ENCODE measurements at places on chromosomes 4 and X.

DNA sequence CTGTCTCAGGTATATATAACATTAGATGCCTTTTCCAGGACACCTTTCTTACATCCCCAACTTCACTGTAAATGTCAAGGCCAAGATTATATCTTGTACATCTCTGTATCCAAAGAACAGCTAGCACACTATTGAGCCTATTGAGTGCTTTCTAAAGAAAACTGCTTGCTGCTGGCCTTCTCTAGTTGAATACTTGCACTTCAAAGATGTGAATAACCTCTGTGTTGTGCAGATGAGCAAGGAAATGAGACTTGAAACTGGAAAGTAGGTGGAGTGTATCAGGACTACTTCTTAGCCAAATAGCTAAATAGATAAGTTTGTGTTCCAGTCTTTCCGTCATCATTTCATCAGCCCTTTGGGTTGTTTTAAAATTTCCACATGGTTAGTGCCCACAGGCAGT is 704.4 kb upstream of the AMOT start:
- no peak for DNase-seq

GRCh38 chrX:26848511-26848910 is 614.6 kb downstream of the PPP4R3C start:
- no peak for DNase-seq

DNA sequence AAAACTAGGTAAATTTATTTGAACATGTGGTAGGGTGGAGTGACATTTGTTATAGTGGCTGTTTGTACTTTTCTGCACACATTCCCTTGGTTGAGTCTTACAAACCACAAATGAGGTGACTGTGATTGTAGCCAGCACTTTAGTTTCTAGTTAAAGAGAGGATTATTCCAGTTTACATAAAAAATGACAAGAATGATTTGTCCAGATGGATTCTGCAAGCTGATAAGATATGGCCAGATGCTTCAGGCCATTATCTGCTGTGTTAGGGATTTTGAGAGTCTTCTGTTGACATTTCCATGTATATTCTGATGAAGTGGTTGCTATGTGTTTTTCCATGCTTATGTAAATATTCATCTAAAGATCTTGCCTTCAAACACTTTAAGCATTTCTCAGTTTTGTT is 31.0 kb upstream of the PDE5A start:
- no peak for DNase-seq

GRCh38 chr4:140355288-140355687 is 18.2 kb upstream of the SCOC start:
- DNase-seq, result no peak

DNA sequence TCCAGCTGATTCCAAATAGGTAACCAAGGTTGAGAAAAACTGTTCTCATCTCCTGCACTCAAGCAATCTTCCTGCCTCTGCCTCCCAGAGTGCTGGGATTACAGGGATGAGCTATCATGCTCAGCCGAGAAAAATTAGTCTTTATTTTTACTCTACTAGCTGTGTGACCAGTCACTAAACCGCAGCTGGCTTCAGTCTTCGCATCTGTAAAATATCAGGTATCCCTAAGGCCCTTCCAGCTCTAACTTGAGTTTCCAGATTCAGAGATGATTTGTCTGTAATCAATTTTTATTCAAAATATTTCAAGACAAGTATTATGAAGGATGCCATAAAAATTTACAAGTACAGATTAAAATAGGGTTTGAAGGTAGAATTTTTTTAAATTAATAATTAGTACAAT is 3.5 kb downstream of the ADH6 start:
- DNase-seq, result no peak

DNA sequence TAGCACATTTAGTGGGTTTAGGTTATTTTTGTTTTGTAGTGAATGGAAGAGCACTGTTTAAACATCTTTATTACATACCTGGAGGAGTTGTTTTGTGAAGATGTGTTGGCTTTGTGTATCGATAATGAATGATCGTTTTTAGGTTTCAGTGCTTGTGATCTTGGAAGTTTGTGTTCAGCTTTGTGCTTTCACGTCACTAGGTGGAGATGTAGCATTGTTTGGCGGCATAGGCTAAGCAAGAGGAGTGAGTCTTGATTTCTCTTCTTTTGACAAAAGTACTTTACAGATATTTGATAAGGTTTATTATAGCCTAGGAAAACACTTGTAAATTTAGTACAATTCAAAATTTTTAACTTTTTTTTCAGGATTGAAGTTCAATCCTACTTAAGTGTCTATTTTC is 50.4 kb downstream of the PDK3 start:
- DNase-seq, result no peak

GRCh38 chr4:13126976-13127910 is 356.9 kb downstream of the RAB28 start:
- peak; percentile 2 for DNase-seq

DNA sequence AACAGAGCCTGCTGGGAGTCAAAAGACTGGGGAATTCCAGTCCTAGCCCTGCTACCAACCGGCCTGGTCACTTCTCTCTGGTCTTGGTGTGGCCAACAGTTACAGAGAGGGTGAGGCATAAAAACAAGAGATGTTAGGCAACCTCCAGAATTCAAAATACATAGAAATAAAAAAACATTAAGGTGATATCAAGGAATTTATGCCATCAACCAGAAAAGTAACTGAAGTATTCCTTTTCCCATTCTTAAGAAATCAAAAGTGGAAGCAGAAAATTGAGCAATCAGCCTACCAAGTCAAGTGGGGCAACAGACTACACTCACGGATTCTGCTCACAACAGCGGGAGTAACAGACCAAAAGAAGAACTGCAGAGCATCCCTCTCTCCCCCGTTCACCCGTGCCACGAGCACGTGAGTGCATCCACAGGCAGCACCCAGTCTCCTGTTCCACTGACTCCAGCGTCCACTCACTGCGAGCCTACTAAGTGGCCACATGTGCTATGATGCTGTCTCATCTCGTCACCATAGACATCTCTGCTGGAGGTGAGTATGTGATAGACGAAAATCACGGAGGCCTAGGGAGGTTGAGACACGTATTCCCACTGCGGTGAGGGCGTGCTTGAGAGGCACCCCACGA is 29.3 kb downstream of the AFAP1 start:
- no peak for DNase-seq

GRCh38 chr4:127414951-127415606 is 217.7 kb upstream of the INTU start:
- DNase-seq, result no peak

DNA sequence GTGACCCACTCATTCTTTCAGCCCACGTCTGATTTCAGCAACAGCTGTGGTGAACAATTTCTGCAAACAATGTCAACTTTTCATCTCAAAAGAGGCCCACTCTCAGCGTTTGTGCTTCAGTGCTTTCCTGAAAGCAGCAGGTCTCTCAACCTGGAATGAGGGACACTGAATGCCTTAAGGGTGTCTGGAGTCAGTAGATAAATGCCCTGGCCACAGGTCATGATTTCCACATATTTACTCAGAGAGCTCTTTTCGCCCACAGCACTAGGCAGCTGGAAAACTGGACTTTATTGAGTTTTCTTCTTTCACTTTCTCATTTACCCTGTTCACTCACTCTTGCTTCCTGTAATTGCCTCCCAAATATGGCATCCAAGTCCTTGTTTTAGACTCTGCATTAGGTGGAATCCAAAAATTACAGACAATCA is 52.8 kb downstream of the NPFFR2 start:
- DNase-seq, result no peak

DNA sequence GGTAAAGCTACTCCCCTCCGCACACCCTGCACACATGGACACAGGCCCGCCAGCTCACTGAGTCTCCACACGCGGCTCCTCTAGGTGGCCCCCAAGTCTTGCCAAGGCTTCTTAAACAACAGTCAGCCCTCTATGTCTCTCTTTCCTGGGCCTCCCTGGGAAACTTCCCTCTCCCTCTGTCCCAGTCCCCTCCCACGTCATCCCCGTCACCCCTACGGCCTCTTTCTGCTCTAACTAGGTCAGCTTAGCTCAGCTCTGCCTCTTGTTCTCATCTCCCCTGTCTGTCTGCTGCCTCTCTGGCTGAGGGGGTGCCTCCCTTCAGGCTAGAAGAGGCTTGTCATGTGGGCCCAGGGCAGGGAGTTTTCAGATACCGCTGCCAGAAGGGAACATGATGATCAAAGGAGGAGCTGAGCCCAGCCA is 38.8 kb downstream of the SEPTIN6 start:
- DNase-seq, result no peak

- DNase-seq, result no peak
Measured at GRCh38 chrX:103170216-103170615, 44.7 kb upstream of the BEX4 start.

- no peak for DNase-seq
Measured at GRCh38 chr4:675036-675882, 917 bp downstream of the MYL5 start.

Measured in NCI-H524 treated with DMSO at 0.1 percent for 48 hours (cell line).